Thoracic aorta (tissue), 2 donors: ENCODE measurements at places on chromosomes 4 and X. TPM values are rescaled to one million over a fixed set of nuclear protein-coding genes. Genes with fewer than 3 reads are reported as not detected.

GRCh38 chr4:2767046-2767704 is 11.0 kb upstream of the TNIP2 start:
- no peak overlapping the region for H3K27ac ChIP-seq
- no peak for DNase-seq
- no peaks in the 10 kb centered on the region for H3K27me3 ChIP-seq
- no peaks in the 10 kb centered on the region for H3K4me1 ChIP-seq
- H3K36me3 ChIP-seq: no peaks in the 10 kb centered on the region

- no peaks in the 10 kb centered on the region for H3K27me3 ChIP-seq
- no peak overlapping the region for H3K4me3 ChIP-seq
- no peaks in the 10 kb centered on the region for H3K4me1 ChIP-seq
- no peak for DNase-seq
Observed at GRCh38 chrX:110060846-110061537, 58.1 kb downstream of the TMEM164 start.

DNA sequence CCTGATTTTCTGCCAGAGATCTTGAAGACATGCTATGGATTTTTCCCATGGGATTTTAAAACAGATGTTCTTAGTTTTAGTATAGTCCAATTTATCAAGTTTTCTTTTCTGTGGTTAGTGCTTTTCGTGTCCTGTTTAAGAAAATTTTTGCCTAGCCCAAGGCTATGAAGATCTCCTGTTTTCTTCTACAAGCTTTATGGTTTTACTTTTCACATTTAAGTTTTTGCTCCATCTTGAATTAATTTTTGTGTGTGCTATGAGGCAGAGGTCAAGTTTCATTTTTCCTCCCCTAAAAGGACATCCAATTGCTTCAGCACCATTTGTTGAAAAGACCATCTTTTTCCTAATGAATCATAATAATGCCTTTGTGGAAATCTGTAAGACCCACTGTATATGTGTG is 65.6 kb downstream of the POLR2B start:
- H3K4me3 ChIP-seq: peak overlapping the region; percentile 28
- no peak for DNase-seq
- no peaks in the 10 kb centered on the region for H3K27me3 ChIP-seq
- H3K36me3 ChIP-seq: peaks cover 8% of the 10 kb centered on the region
- peak overlapping the region; percentile 95 for H3K27ac ChIP-seq

- DNase-seq: no peak
- peaks cover 21% of the 10 kb centered on the region for H3K4me1 ChIP-seq
- peak overlapping the region; percentile 99 for H3K4me3 ChIP-seq
- H3K27ac ChIP-seq: peak overlapping the region; percentile 100
- H3K36me3 ChIP-seq: peaks cover 5% of the 10 kb centered on the region
Observed at GRCh38 chr4:94453391-94453963, 1.7 kb downstream of the PDLIM5 start.

DNA sequence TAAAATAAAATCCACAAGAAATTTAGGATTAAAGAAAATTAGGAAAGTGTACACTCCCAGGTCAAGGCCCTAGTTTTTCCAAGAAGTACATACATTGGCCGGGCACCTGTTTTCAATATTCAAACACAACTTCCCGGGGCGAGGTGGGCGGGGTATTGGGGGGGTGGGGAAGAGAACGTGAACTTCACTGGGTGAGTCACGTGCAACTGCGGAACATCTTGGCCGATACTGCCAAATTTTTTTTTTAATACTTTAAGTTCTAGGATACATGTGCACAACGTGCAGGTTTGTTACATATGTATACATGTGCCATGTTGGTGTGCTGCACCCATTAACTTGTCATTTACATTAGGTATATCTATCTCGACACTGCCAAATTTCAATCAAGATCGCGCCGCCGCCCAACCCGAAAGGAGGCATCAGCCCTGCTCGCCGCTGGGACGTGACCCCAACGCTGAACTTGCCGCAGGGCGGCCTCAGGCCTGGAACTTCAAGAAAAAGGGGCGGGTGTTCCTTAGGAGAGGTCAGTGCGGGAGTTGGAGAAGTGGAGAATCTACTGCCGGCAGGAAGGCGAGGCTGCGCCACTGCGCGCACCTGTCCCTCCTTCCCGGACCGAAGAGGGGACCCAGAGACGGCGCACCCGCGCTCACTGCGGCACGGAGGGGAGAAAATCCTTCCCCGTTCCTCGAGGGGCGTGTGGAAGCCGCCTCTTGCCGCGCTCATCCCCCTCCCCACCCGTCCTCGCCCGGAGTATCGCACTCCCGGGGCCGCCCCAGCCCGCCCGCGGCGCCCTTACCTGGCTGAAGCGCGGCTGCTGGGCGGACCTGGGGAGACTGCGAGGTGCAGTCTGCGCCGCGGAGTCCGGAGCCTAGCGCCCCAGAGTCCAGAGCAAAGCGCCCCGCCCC is at the start of gene TEC:
Gene TEC (minus strand): TSS at position 883 of the 905 bp plus-strand sequence. CDS start 41,224 bp downstream, outside the sequence.
- H3K36me3 ChIP-seq: no peaks in the 10 kb centered on the region
- no peaks in the 10 kb centered on the region for H3K4me1 ChIP-seq
- peak within 1 kb of the TSS; percentile 98 for H3K4me3 ChIP-seq
- no peaks in the 10 kb centered on the region for H3K27me3 ChIP-seq
- no peak for DNase-seq
- H3K27ac ChIP-seq: peak within 1 kb of the TSS; percentile 60

DNA sequence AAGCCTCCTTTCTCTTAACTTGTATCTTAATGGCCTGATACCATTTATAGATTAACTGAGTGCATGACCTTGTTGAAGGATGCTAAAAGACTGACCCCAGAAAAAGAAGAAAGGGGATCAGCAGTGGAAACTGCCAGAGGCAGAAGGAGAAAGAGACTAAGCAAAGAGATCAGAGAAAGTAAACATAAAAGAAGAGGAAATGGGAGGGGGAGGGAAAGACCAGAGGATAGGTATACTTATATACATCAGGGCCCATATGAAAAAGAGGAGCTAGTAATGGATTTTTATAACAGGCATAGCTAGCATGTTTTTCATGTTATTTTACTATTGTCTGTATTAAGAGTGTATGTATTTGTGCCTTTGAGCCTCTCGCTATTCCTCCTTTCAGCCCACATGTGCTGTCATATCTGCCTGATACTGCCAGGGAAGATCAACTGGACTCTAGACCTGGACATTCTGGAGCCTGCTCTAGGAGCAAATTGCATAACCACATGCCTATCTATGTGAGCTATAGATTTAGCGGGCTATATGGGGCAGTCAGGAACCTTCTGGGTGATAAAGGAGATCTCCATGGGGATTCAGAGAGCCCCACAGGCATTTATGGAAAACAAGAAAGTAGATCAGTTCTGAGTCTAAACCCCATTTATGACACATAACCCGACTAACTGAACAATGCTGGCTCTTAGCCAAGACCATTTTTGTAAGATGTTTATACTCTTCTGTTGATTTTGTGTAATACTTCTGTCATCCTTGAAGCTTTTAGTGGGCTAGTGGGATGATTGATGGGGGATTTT is 13.4 kb upstream of the SNX12 start:
- H3K36me3 ChIP-seq: no peaks in the 10 kb centered on the region
- no peak for DNase-seq
- H3K27me3 ChIP-seq: no peaks in the 10 kb centered on the region
- H3K27ac ChIP-seq: no peak overlapping the region
- H3K4me3 ChIP-seq: no peak overlapping the region

DNA sequence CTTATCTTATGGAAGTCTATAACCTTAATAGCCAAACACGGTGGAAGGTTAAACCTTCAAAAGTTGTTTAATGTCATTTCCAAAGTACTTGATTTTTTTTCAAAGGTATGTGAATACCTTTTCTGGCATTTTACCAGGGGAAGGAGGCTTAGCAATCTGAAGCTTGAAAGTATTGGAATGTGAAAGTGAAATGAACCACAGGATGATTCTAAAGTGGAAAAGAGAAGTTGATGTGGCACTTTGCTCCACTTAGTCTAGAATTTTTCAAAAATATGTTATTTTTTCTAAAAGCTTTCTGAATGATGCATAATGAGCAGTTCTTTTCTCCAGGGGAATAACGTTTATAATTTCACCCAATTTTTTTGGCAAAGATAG is 19.2 kb downstream of the PI4K2B start:
- no peak overlapping the region for H3K27ac ChIP-seq
- H3K4me1 ChIP-seq: peaks cover 5% of the 10 kb centered on the region
- H3K27me3 ChIP-seq: no peaks in the 10 kb centered on the region

DNA sequence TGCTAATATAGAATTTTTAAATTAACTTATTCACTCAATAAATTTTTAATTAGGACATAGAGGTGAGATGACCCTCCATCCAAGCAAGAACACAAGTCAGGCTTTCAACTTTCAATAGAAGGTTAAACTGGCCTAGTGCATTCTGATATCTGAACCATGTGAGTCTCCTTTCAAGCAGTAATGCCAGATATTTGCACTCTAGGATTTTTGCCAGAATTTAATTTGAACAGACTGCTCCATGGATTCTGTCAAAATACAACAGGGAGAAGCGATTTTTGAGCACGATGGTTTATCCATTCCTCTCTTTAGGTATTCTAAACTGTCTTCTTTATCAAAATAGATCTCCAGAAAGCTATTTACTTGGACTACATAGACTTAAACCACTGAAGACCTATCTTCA is 72.0 kb upstream of the DCLK2 start:
- no peak for DNase-seq
- no peak overlapping the region for H3K4me3 ChIP-seq
- peaks cover 41% of the 10 kb centered on the region for H3K4me1 ChIP-seq
- H3K27me3 ChIP-seq: no peaks in the 10 kb centered on the region
- peak overlapping the region; percentile 56 for H3K27ac ChIP-seq
- H3K36me3 ChIP-seq: no peaks in the 10 kb centered on the region

GRCh38 chr4:174120446-174121295 is 162.8 kb downstream of the FBXO8 start:
- H3K4me1 ChIP-seq: peaks cover 4% of the 10 kb centered on the region
- H3K36me3 ChIP-seq: no peaks in the 10 kb centered on the region
- H3K27me3 ChIP-seq: no peaks in the 10 kb centered on the region

- H3K27ac ChIP-seq: no peak overlapping the region
- H3K36me3 ChIP-seq: no peaks in the 10 kb centered on the region
- DNase-seq: no peak
- peaks cover 55% of the 10 kb centered on the region for H3K4me1 ChIP-seq
- H3K27me3 ChIP-seq: no peaks in the 10 kb centered on the region
Observed at GRCh38 chr4:122863639-122864038, 37.0 kb downstream of the FGF2 start.

GRCh38 chr4:111781611-111782010 is 363.6 kb upstream of the FAM241A start:
- no peak overlapping the region for H3K27ac ChIP-seq
- H3K4me1 ChIP-seq: no peaks in the 10 kb centered on the region
- no peak for DNase-seq
- H3K27me3 ChIP-seq: no peaks in the 10 kb centered on the region
- no peak overlapping the region for H3K4me3 ChIP-seq
- H3K36me3 ChIP-seq: no peaks in the 10 kb centered on the region

EVC2 gene
- 24.2 TPM for total RNA-seq

TRIM75 gene
- not detected for total RNA-seq

ENOX2 gene
- total RNA-seq: 28.7 TPM

CCSER1 gene
- total RNA-seq: 1.5 TPM

CENPE gene
- 0.41 TPM for total RNA-seq

SSX2B gene
- not detected for total RNA-seq
